ENCODE measurements at places on chromosomes 6 and 20.

GRCh38 chr6:131995917-131996316 lies 44.7 kb upstream of the CCN2 start:
- peak; percentile 91 for DNase-seq

DNA sequence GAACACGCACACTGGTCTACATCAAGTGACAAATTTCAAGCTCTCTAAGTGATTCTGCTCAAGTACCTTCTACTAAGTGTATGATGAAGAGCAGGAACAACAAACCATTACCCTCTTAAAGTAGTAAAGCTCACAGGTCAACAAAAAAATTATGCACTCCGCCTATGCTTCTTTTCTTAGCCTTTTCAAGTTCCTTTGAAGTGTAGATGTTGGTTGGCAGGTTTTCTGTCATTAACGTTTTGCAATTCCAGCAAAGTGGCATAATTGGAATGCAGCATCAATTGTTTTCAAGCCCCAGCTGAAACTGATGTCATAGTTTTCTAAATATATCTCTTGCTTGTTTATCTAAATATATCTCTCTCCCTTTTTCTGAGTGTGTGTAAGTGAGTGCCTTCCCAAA lies 396.9 kb upstream of the EYS start:
- no peak for DNase-seq

GRCh38 chr6:116036075-116036773 lies 24.5 kb downstream of the FRK start:
- DNase-seq: no peak

DNA sequence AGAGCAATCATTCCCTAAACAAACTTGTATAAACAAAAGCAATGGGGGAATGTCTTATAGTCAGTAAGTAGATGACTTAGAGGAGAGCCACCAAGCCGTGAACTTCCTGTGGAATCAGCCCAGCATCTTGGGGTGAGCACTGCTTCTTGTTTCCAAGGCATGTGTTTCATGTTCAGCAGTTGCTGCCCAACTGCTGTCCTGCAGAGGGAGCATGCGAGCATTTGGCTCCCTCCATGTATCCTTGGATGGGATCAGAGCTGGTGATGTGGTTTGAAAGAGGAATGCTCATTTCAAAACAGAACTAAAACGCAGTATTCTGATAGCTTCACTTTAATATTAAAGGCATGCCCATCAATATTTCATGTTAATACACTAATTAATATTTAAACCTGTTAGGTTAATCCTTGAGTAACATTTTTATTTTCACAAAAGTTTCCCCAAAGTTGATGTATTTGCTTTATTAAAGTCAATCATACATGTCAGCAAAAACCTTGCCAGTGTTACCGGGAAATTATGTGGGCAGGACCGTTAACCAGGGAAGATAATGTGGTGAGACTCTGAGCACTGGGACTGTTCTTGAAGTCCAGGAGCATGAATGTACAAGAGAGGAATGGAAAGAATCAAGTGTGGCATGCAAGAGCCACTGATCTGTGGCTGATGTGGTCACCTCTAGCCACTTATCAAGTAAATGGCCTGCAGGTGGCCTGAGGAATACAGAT lies 172.1 kb upstream of the GGTLC1 start:
- DNase-seq: peak; percentile 71

GRCh38 chr6:156562019-156562418 lies 215.2 kb upstream of the ARID1B start:
- DNase-seq: no peak

DNA sequence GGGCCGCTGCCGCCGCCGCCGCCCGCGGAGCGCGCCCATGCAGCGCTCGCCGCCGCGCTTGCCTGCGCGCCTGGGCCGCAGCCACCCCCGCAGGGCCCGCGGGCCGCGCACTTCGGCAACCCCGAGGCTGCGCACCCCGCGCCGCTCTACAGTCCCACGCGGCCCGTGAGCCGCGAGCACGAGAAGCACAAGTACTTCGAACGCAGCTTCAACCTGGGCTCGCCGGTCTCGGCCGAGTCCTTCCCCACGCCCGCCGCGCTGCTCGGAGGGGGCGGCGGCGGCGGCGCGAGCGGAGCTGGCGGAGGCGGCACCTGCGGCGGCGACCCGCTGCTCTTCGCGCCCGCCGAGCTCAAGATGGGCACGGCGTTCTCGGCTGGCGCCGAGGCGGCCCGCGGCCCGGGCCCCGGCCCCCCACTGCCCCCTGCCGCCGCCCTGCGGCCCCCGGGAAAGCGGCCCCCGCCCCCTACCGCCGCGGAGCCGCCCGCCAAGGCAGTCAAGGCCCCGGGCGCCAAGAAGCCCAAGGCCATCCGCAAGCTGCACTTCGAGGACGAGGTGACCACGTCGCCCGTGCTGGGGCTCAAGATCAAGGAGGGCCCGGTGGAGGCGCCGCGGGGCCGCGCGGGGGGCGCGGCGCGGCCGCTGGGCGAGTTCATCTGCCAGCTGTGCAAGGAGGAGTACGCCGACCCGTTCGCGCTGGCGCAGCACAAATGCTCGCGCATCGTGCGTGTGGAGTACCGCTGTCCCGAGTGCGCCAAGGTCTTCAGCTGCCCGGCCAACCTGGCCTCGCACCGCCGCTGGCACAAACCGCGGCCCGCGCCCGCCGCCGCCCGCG lies 730 bp downstream of the INSM1 start:
- DNase-seq: no peak

GRCh38 chr6:135088818-135089809 lies 34.5 kb upstream of the HBS1L start:
- DNase-seq: peak; percentile 75

- peak; percentile 22 for DNase-seq
Measured at GRCh38 chr6:104943781-104944180, 13.1 kb upstream of the LIN28B start.

- peak; percentile 91 for DNase-seq
Measured at GRCh38 chr20:46970937-46971630, 76.4 kb downstream of the EYA2 start.

DNA sequence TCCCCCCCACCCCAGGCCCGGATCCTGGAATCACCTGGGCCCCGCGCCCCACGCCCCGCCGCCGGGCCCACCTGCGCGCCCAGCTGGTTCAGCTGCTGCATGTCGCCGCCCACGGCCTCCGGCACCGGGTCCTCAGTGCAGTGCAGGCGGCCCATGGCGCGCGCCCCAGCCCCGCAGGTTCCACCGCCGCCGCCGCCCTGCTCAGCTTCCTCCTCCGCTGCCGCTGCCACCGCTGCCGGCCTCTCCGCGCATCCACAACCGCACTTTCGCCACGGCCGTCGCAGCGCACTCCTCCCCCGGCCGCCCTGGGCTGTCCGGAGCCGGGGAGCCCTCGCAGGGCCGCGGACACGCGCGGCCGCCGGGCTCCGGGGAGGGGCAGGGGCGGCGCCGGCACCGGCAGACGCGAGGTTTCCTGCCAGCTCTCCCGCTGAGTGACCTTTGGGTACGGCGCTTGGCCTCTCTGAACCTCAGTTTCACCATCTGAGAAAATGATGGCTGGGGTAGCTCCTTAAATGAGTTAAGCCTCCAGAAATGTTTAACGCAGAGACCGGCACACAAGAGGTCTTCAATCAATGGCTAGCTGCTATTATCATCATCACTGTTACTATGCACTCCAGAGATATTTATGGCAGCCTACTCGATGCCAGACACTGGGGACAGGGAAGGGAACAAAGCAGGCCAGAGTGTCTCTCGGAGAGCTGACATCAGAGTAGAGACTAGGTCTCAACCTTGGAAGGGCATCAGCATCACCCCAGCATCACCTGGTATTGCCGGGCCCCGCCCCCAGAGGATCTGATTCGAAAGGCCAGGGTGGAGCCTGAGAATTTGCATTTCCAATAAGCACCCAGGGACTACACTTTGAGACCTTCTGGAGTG lies at the start of gene COMMD7:
COMMD7 (minus strand) TSS at position 231 of the 876 bp plus-strand sequence; CDS start at position 155, 76 bp downstream.
- DNase-seq: peak; percentile 38

DNA sequence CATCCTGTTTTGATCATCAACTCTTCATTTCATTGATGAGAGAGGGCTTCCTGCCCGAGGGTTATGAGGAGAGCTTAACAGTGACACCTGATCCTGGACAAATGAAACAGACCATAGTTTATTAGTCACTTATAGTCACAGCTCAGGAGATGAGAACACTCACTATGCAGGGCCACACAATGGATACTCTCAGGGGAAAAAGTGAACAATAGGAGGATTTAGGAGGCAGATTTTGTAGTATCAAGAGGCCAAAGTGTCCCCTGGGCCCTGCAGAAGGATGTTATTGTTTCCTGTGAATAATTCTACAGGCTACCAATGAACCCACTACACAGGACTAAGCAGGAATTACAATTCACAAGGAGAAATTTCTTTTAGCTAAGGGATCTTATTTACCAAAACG lies 772.8 kb upstream of the MAN1A1 start:
- no peak for DNase-seq

- no peak for DNase-seq
Measured at GRCh38 chr6:35299674-35300073, 2.1 kb downstream of the DEF6 start.

DNA sequence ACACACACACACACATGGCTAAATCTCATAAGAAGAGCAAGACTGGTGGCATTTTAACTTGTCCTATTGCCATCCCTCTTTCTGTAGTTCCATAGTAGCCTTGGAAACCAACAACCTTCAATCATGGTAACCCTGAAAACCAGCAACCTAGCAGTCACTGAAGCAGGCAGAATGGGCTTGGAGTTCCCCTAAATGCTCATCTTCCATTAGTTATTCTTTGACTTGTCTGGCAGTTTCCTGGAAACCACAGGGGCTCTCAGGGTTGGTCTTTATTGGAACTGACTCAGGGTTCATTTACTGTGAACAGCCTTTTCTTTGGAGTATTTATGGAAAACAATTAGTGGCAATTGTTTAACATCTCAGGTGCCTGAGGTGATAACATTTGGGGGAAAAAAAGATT lies 19.4 kb upstream of the BRPF3 start:
- no peak for DNase-seq

- no peak for DNase-seq
Measured at GRCh38 chr6:63066055-63066704, 145.1 kb upstream of the FKBP1C start.

GRCh38 chr6:73152966-73153757 lies 72.1 kb downstream of the KHDC1L start:
- peak; percentile 66 for DNase-seq

DNA sequence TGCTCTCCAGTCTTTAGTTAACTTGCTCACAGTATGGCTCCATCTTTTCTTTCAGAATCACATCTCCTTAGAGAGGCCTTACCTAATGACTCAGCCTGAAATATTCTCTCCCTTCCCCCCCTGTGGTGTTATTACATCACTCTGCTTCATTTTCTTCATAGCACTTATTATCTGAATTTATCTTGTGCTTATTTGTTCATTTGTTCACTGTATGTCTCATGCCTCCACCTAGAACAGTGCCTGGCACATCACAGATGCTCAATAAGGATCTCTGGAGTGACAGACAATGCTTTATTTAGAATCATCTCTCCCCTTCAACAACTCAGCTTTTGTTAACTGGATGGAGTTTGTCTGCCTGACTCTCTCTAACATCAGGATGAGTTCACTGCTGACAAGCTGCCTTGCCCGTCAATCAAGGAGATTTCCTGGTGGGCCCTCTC lies 96.6 kb upstream of the MAN1A1 start:
- DNase-seq: peak; percentile 85

DNA sequence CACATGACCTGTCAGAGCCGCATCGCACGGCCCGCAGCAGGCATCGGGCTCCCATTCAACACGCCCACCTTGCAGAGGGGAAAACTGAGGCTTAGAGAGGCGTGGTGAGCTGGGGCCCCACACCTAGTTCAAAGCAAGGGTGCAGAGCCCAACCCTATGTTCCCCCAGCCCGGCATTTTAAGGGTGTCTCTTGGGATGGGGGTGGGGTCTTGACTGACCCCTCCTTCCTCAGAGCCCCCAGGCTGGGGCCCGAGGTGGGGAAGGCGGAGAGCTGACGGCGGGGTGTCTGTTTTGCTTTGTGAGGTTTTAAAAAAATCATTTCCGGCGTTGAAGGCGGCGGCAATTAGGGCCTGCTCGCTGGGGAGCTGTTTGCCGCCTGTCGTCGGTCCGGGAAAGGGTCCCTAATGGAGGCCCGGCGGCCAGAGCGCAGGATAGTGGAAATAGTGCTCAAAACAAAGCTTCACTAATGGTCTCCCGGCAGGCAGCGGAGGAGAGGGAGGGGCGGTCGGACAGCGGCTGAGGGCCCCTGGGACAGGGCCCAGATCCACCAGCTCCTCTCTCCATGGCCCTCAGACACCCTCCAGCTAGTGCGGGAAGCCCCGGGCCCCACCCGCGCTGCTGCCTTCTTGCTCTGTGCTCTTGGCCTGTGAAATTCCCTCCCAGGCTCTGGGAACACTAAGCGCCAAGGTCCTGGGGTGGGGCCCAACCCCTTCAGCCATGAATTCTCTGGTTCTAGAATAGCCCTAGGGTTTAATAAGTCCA lies 11.9 kb downstream of the VSTM2L start:
- DNase-seq: no peak

- DNase-seq: no peak
Measured at GRCh38 chr6:53737746-53738145, 57.1 kb upstream of the LRRC1 start.

DNA sequence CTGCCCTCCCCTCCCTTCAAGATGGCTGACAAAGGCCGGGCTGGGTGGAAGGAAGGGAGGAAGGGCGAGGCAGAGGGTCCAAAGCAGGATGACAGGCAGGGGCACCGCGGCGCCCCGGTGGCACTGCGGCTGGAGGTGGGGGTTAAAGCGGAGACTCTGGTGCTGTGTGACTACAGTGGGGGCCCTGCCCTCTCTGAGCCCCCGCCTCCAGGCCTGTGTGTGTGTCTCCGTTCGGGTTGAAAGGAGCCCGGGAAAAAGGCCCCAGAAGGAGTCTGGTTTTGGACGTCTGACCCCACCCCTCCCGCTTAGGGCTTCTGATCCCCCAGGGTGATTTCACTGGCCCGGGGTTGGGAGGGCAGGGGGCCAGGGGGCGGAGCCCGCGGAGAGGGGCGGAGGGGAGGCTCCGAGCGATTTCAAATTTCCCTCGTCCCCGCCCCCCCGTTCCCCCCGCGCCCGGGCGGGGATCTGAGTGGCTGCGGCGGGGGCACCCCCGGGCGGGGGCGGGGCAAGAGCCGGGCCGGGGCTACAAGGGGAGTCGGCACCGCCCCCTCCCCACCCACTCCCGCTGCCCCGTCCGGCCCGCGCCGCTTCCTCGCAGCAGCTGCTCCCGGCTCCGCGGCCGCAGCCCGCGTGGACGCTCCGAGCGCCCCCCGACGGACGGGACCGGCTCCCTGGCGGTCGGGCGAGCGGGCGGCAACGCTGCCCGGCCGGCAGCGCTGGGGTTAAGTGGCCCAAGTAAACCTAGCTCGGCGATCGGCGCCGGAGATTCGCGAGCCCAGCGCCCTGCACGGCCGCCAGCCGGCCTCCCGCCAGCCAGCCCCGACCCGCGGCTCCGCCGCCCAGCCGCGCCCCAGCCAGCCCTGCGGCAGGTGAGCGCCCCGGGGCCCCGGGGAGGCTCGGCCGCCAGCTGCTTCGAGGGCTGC lies at the start of gene DNMT3B:
DNMT3B (plus strand) TSS at position 555 of the 923 bp plus-strand sequence. CDS start 17,939 bp downstream, outside the sequence.
- peak; percentile 72 for DNase-seq

- DNase-seq: peak; percentile 76
Measured at GRCh38 chr20:38126932-38127621, 38.0 kb downstream of the TGM2 start.
